ENCODE measurements at places on chromosomes 11 and 22.

DNA sequence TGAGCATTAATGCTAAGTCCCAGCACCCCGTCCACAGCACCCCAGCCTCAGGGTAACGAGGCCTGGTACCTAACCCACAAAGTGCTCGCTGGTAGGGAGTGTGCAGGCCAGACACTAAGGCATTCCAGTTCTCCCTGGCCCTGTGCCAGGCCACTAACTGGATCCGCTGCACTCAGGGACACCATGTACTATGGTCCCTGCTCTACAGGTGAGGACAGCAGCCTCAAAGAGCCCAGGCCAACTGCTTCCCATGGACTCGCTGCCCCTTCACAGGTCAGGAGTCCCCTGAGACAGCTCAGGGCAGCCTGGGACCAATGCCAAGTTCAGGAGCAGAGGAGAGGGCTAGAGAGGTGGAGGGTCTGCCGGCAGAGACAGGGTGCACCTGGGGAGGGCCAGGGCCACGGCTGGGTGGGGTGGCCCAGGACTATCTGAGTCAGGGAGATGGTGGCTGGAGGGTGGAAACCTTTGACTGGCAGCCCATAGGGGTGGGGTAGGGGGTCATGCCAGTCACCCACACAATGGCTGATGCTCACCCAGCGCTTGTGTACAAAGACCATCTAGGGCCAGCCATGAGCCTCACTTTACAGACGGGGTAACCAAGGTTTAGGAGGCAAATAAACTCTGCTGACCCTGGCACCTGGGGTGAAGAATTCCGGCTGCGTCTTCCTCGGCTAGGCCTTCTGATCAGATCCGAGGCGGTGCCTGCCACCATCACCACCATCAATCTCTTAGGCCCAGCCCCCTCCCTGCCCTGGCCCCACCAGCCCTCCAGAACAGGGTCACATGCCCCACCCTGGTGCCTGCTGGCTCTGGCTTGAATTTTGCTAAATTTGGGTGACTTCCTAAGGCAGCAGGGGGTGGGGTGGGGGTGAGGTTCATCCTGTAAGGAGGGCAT lies 5.6 kb downstream of the OSBPL5 start:
- DNase-seq: no peak

DNA sequence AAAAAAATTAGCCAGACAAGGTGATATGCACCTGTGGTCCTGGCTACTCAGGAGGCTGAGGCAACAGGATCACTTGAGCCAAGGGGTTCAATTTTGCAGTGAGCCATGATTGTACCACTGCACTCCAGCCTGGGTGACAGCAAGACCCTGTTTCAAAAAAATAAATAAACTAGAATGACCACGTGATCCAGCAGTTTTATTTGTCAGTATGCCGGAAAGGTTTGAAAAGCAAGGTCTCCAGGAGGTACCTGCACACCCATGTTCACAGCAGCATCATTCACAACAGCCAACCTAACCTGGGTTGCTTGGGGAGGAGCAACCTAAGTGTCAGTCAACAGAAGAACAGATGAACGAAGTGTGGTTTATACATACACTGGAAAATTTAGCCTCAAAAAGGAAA lies 78.7 kb upstream of the SEPTIN5 start:
- DNase-seq: no peak

DNA sequence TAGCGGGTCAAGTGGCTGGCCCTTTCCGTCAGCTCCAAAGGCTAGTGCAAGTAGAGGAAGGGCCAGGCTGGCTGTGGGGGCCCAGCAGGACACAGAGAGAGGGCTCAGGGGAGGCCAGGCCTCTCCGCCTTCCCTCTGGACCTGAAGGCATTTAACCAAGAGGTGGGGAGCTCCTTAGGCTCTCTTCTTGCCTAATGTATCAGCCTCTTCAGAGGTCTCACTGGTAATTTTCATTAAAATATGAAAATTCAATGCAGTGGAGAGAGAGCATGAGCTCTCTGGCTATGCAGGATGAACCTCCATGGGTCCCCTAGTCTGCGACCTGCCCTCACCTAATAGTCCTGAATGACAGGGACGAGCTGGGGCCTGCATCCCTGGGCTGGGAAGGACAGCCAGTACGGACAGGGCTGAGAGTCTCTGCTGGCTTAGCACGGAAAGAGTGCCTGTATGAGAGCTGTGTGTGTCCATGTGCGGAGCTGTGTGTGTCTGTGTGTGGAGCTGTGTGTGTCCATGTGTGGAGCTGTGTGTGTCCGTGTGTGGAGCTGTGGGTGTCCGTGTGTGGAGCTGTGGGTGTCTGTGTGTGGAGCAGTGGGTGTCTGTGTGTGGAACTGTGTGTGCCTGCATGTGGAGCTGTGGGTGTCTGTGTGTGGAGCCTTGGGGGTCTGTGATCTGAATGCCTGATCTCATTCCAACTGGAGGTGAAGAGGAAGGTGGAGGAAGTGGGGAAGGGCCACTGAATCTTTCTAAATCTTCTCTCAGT lies 2.4 kb downstream of the ALX4 start:
- no peak for DNase-seq

GRCh38 chr22:26479043-26479791 lies 4.4 kb downstream of the HPS4 start:
- no peak for DNase-seq

DNA sequence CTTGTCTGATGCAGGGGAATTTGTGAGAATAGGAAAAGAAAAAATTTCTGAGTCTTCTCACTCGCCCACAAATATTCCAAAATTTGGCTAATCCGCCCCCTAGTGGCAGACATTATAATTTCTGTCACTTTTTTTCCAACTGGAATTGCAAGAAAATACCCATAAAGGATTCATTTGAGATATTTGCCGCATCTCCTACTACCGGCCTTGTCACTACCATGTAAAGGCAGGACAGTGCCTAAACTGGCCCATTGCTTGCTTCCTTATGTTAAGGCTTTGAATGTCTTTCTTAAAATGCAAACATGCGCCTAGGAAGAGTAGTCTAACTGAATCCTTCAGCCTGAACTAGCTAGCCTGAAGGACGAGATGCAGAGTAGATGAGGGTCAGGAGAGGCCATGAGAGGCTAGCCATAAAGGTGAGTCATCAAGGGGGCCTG lies 9.3 kb upstream of the CEP295 start:
- DNase-seq: peak; percentile 20

DNA sequence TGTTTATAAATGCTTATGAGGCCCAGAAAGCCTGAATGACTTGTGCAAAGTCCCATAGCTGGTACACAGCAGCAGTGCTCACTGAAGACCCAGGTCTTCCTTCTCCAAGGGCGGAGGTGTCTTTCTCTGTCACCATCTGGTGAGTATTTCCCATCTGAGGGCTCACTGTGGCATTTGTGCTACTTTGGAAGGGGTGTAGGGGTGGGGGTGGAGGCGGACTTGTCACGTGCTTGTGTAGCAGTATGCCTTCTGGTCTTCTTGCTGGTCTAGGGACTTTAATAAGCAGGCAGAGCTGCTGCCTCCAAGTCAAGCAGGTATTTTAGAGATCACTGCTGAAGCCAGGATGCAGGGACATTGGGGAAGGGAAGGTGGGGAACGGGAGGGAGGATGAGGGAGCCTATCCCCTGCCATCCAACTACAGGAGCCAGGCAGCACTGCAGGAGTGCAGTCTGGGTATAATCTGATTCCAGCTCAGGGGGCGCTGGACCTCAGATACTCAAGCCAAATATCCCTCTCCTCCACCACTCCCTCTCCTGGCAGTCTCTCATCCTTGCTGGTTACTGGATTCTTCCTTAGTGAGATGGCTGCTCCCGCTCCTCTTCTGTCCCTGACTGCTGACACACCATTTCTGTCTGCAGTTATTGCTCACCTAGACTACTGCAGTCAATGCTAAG lies 3.4 kb downstream of the ABCC8 start:
- DNase-seq: no peak

GRCh38 chr22:27329966-27330645 lies 471.4 kb downstream of the MN1 start:
- no peak for DNase-seq

DNA sequence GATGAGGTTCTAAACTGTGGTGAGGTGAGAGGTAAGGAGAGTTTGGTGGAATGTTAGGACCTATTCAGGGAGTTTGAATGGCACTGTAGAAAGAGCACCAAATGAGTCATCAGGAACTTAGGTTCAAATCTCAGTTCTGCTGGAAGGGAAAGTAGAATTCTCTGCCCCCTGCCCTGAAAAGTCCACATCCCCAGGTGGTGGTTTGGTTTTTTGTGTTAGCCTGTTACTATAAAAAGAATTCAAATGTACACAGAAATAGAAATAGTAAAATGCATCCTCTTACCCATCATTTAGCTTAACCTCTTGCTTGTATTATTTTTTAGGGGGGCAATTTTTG lies 20.2 kb downstream of the PPFIBP2 start:
- DNase-seq: no peak

DNA sequence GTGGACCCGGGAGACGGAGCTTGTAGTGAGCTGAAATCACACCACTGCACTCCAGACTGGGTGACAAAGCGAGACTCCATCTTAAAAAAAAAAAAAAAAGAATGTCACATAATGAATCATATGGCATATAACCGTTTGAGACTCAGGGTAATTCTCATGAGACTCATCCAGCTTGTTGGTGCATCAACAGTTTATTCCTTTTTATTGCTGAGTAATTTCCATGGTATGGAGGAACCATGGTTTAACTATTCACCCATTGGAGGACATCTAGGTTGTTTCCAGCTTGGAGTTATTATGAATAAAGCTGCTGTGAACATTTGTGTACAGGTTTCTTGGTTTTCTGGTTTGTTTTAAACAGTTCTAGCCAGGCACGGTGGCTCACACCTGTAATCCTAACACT lies 25.3 kb downstream of the PPARA start:
- DNase-seq: peak; percentile 65

GRCh38 chr11:105700271-105700670 lies 90.4 kb downstream of the GRIA4 start:
- no peak for DNase-seq

DNA sequence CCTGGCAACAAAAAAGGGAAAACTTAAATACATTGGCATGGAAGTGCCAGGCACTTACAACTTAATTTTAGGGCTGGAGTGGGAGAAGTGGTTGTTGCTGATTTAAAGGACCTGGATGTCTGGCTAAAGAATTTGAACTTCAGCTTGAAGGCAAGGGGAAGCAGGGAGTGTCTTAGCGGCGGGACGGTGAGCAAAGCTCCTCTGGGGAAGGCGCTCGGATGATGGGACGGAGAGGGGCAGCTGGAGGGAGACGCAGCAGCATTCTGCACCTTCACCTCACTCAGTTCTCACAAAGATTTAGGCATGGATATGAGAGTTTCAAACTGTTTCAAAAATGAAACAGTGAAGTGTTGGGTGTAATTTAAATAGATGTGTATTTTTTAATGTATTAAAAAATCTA lies 967.1 kb downstream of the BRD1 start:
- no peak for DNase-seq

DNA sequence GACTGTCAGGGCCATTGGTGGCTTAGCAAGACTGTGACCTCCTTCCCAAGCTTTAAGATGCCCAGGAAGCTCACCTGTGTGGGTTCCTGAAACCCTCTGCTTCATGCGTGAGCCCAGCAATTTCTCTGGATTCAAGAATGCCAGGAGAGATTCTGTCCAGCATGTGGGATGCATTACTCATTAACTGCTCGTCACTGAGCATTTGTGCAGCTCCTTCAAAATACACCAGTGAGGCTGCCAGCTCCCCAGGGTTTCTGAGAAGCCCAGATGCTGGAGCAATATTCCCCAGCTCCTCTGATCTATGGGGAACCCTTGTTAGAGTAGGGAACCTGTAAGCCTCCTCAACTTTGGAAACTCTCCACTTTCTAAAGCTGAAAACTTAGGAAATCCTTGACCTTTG lies 126.5 kb downstream of the CHST1 start:
- no peak for DNase-seq

- no peak for DNase-seq
Observed at GRCh38 chr11:64637334-64638017, 46.5 kb downstream of the SLC22A12 start.

DNA sequence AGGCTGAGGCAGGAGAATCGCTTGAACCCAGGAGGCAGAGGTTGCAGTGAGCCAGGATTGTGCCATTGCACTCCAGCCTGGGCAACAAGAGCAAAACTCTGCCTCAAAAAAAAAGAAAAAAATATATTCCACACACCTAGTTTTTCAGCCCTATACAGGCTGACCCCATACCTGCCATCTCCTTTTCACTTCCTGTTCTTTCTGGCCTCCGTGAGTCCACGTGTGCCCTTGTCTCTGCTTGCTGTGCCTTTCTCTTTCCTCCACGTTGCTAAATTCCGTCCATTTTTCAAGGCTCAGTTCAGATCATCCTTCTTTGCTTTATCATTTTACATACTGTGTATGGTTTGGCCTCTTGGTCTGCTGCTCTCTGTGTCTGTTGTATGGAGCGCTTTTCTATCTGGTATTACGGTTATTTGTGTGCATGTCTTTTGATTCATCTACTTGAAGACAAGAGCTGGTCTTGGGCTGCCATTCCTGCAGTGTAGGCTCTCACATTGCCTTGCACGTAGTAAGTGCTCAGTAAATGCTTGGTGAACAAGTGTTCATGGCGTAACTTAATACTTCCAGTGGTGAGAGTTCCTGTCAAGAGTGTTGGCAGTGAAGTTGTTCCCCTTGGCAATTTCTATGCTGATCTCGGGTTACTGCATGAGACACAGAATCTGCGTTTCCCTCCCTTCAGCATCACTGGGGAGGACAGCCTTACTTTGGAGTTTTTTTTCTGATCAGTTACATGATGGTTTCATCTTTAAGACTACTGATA lies 57.5 kb downstream of the PTPRJ start:
- DNase-seq: no peak

DNA sequence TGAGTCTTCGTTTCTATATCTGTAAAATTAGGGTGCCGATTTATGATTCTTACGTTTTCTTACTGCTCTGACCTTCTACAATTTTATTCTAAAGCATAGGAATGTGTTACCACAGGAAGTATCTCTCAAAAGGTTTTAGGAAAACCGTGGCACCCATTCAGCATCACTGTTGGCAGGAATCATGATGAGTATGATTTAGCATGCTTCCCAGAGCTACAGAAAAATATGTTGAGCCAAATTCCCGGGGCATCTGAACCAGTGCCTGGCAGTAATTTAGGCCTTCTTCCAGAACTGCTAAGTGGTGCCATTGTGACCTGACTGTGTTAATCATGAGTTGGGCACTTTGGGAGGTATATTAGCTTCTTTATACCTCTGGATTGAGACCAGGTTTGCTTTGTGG lies 605.0 kb upstream of the RAG2 start:
- DNase-seq: no peak

GRCh38 chr11:114084414-114084813 lies 24.9 kb downstream of the ZBTB16 start:
- DNase-seq: no peak

Measured in HS-5 (cell line).